ENCODE measurements at places on chromosomes 4 and X. TPM values are rescaled to one million over a fixed set of nuclear protein-coding genes. Genes with fewer than 3 reads are reported as not detected.

GRCh38 chr4:19348746-19349145 lies 903.0 kb upstream of the SLIT2 start:
- DNase-seq, result no peak

DNA sequence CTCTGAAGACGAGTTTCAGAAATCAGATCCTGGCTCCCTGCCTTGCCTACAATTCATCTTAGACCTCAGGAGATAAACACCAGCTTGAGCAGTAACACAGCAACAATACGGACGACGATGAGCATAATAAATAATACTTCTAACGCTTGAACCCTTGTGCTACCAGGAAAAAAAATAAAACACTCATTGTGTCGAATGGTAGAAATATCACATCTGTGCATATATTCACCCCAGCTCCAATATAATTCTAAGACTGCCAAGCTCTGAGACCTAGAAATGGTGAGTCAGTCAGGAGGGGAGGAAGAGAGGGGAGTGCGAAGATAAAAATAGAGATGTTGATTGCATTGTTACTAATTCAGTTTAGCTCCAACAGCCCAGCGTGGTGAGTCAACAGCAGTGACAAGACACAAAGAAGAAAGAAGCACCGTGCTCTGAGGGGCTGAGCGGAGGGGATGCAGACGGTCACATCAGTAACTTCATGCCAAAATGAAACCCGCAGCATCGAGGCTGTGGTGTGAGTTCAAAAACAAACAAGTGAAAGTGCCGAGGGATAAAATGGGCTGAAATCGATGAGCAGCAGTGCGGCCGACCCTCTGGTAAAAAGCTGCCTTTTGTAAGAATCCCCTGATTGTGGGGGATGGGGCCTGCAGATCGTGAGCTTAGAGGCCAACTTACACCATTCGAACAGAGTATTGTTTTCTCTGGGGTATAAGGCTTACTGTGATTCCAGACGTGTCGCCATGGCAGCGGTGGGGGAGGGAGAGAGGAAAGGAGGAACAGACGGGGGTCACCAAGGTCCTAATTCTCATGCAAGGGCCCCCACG lies 150.4 kb downstream of the MGST2 start:
- DNase-seq, result peak; percentile 83

- DNase-seq, result no peak
These were observed 1.7 kb upstream of the GPR143 start for GRCh38 chrX:9767375-9767774.

DNA sequence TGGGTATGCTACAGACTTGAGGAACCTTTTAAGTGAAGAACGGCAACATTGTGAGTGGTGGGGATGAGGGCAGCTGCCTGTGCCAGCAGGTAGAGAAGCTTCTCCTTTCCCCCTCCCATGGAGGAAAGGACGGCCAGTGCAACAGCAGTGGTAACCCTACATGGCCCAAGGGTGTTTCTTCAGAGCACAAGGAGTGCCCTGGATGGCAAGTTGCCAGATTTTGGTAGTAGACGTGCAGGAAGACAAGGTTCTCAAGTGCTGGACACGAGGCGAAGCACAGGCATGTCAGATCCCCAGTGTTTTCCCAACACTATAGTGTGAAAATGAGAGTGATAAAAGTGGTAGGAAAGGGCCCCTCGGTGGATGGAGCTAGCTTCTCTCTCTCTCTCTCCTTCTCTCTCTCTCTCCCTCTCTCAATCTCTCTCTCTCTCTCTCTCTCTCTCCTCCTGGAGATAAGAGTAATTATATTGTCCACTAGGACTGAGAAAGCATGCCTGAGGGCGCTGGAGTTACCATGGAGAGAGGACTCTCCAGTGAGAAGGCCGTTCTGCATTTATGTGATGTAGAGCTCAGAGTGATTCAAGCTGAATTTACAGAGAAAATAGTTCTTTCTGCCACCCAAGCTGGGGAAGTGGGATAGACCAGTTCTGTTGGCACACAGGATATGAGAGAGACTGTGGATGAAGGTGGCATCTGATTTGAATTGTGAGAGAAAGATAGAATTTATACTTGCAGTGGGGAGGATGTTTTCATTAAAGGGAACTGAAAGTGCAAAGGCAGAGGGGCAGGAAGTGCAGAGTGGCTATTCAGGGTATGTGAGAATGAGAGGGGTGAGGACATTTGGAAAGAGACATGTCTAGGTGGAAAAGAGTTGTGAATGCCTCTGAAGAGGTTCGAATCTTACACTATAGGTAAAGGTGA lies 25.7 kb upstream of the TRPC3 start:
- no peak for DNase-seq

GRCh38 chrX:78754917-78755316 lies 7.4 kb downstream of the LPAR4 start:
- DNase-seq, result no peak

DNA sequence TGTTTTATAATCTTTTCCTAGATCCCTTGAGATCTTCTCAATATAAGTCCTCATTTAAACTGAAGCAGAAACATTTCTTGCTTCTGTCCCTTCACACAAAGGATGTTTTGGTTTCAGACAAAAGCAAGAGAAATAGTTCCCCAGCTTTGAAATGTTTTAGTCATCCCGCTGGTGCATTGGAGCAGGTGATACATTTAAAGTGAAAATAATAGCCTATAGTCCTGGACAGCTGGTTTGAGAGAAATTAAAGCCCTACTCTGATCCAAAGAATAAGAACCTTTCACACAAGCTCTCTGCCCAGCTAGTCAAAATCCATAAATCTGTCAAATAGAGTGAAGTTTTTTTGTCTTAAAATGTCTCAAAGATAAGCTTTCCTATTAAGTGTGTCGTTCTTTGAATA lies 79.4 kb downstream of the LUZP4 start:
- DNase-seq, result no peak

GRCh38 chr4:116878280-116878679 lies 207.1 kb downstream of the TRAM1L1 start:
- DNase-seq, result no peak

- DNase-seq, result no peak
These were observed 234.2 kb downstream of the RAPGEF2 start for GRCh38 chr4:159337041-159337440.

- no peak for DNase-seq
These were observed 51.0 kb upstream of the RASGEF1B start for GRCh38 chr4:81522711-81523110.

The PRRG3 gene
- total RNA-seq, result 1.0 TPM

The RTL3 gene
- not detected for total RNA-seq
